ENCODE measurements at places on chromosomes 5 and 9.

DNA sequence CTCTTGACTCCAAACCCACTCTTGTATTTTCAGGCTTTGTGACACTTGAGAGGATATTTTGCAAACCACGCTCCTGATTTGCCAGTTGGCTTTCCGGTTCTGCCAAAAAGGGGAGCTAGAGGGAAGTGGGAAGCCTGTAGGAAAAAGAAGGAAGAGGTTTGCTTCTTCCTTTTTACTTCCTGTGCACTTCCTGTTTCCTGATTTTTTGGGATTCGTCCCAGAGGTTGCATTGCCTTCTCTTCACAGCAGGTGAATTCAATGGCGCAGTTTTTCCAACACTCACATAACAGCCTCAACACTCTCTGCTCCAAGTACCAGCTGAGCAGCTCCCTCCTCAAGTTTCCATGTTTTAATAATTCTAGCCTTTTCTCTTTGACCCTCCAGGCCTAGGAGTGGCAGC lies 47.7 kb downstream of the SLC24A2 start:
- DNase-seq, result no peak

DNA sequence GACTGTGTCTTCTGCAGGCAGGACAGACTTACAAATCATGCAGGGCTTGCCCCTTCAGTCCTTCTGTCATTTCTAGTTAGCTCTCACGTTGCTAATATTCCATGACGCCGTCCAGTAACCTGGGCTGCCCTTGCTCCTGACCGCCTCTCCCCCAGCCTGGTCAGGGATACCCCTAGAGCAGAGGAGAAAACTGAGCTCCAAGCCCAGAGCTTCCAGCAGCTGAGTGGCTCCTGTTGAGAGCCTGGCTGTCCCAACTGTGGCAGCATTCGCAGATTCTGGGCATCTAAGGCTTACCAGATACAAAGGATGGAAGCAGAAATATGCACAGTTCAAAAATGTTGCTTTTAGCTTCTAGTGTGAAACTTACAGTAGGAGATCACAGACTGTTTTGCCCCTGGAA lies 185.2 kb downstream of the CD180 start:
- DNase-seq, result no peak

GRCh38 chr9:117205806-117206205 lies 209.1 kb downstream of the ASTN2 start:
- DNase-seq, result no peak

- DNase-seq, result no peak
Observed at GRCh38 chr5:159786901-159787691, 129.2 kb upstream of the ADRA1B start.

DNA sequence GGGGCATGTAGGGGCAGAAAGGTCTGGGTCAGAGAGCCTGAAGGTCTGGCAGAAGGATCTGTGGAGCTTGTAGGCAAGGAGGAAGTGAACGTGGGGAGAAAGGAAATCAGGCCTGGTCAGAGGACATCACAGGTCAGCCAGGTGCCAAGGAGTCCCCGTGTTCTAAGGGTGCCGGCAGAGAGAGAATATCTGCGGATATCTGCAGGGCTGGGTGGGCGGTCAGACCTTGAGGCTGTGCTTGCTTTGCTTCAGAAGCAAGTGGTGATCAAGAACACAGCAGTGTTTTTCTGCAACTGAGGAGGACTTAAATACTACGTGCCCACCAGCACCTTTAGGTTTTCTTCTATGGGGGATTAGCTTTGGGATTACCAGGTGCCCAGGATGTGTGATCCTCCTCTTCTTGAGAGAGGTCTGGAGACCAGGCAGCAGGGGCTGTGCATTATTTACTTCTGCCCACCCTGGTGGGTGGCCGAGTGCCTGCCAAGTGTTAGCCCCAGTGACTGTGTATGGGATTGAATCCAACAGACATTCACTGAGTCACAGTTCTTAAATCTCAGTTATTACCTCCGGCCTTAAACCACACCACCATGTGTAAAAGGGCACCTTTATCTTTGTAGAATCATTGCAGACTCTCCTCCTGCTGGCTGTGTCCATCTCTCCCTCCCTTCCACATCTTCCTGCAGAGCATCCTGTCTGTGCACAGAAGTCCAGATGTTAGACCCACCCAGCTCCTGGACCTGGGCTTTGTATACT lies 12.5 kb upstream of the SHB start:
- no peak for DNase-seq

- DNase-seq, result no peak
Observed at GRCh38 chr5:138641547-138642298, 66.5 kb upstream of the HSPA9 start.
